Stimulated activated CD4-positive, alpha-beta T cell treated with anti-CD3 and anti-CD28 coated beads, Interleukin-1b, Interleukin-23, amount 100 ng/mL, for 24 hours (primary cell): ENCODE measurements at places on chromosomes 1 and 21.

DNA sequence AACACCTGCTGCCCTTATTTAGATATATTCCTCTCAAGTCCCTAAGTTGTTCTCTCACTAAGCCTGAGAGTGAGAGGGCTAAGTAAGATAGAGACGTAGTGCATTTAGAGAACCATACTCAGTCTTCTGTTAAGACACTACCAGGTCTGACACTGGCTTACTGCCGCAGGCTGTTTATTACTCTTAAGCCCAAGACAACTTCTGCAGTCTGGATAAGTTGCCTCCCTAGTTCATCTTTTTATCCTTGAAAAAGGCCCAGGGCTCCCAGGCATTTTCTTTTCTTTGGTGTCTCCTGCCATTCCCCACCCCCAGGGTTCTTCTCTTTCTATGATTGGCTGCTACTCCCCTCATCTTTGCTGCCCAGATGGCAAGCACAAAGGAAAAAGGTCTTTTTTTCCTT, 38.7 kb downstream of the CACHD1 start:
- DNase-seq = no peak

- DNase-seq = no peak
These were observed 1180.3 kb upstream of the B3GALT2 start for GRCh38 chr1:194366705-194367104.

- DNase-seq = no peak
These were observed 1.2 kb downstream of the GBP6 start for GRCh38 chr1:89364954-89365550.

DNA sequence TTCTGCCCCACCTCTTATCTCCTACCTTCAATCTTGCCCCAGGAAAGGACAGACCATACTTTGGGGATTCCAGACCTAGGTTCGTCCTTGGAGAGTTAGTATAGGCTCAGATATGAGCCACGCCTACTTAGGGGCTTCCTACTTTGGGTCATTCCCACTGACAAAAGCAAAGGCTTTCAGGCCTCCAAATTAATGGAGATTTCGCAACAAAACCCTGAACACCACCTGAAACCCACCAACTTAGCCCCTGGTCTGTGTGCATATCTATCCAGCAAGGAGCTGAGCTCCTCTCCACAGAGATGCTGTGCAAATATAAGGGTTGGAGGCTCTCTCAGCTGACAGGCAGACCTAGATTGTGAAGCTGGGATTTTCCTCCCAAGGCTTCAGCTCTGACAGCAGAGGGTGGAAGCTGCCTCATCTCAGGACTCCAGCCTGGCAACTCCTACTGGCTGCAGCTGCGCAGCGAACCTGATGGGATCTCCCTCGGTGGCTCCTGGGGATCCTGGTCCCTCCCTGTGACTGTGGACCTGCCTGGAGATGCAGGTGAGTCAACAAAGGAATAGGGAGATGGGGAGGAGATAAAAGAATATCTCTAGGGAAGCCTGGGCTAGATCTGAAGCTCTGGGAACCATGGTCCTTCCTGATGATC, 2.1 kb downstream of the MPL start:
- DNase-seq = no peak

- no peak for DNase-seq
These were observed 69.2 kb downstream of the NOS1AP start for GRCh38 chr1:162138599-162139181.

DNA sequence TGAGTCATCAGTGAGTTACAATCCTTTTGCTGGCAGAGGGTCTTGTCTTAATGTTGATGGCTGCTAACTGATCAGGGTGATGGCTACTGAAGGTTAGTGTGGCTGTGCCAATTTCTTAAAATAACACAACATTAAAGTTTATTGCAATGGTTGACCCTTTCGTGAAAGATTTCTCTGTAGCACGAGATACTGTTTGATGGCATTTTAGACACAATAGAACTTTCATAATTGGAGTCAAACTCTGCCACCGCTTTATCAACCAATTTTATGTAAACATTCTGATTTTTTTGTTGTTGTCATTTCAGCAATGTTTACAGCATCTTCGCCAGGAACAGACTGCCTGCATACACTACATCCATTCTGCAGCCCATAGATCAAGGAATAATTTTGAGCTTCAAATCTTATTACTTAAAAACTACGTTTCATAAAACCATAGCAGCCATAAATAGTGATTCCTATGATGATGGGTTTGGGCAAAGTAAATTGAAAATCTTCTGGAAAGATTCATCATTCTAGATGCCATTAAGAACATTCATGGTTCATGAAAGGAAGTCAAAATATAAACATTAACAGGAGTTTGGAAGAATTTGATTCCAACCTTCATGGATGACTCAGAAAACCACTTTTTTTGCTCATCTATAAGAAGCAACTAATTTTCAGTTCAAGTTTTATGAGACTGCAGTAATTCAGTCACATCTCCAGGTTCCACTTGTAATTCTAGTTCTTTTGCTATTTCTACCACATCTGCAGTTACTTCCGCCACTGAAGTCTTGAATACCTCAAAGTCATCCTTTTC, 85.9 kb downstream of the TYW3 start:
- DNase-seq = no peak

DNA sequence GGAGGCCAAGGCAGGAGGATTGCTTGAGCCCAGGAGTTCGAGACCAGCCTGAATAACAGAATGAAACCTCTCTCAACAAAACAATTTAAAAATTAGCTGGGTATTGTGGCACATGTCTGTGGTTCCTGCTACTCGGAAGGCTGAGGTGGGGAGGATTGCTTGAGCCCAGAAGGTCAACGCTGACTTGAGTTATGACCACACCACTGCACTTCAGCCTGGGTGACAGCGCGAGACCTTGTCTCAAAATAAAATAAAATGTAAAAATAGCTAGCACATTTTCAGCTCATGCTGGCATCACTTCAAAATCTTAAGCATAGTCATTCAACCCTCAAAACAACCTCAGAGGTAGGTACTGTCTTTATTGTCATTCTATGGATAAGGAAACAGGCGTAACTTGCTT, 6.4 kb downstream of the JAK1 start:
- no peak for DNase-seq

DNA sequence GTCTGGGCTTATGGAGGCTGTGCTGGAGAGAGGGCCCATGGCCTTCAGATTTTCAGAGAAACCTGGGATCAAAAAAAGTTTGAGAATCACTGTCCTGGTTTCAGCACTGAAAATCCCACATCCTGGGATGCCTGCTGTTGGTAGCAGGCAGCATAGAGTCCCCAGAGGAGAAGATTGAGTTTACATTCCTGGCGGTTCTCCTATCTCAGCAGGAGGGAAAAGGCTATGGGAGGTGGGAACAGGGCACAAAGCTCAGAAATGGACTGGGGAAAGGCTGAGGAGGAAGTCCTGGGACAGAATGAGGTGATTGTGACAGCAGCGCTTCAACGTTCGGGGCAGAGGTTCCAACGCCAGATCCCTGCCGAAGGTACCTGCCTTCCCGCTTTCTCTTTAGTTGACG, 103.4 kb downstream of the ETS2 start:
- DNase-seq = no peak

DNA sequence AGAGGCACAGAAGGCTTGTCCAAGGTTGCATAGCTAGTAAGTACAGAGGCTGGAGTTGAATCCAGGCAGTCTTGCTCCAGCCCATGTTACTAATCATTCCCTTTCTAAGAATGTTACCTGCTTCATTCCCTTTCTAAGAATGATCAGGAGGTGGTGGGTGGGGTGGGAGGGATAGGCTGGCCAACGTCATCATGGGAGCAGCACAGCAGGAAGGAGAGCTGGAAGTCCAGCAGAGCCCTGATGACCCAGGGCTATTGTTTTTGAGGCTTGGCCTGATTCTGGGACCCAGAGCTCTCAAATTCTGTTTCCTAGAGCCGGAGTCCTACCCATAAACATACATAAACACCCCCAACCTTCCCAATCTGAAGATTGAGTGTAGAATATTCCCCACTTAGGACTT, 11.8 kb upstream of the CSF1 start:
- DNase-seq = no peak

GRCh38 chr1:48044311-48044710, 47.1 kb upstream of the TRABD2B start:
- DNase-seq = no peak

GRCh38 chr1:53616511-53616910, 122.5 kb downstream of the GLIS1 start:
- no peak for DNase-seq

- no peak for DNase-seq
These were observed 137.6 kb downstream of the RGS7 start for GRCh38 chr1:241219449-241219848.

- DNase-seq = no peak
These were observed 46.3 kb downstream of the DOP1B start for GRCh38 chr21:36202726-36203602.

DNA sequence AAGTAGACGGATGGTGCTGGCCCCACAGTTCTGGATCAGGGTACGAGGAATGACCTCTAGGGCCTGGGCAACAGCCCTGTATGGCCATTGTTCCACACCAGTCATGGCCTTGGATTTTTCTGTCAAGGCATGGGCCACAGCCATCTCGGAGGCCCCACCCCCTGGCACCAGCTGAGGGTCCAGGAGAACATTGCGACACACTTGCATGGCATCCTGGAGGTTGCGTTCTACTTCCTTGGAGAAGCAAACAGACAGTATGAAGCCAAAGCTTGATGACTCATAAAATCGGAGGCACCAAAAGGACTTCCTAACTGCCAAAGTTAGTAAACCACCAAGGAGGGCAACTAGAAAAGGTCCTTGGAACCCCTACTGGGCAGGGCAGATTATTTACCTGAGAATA, 11.9 kb upstream of the VHLL start:
- DNase-seq = no peak

GRCh38 chr1:229470406-229471043, 36.6 kb upstream of the ACTA1 start:
- DNase-seq = no peak

- DNase-seq = no peak
These were observed 8.3 kb upstream of the C8B start for GRCh38 chr1:56973923-56974742.

- no peak for DNase-seq
These were observed 45.5 kb upstream of the LRIG2 start for GRCh38 chr1:113027449-113027848.

DNA sequence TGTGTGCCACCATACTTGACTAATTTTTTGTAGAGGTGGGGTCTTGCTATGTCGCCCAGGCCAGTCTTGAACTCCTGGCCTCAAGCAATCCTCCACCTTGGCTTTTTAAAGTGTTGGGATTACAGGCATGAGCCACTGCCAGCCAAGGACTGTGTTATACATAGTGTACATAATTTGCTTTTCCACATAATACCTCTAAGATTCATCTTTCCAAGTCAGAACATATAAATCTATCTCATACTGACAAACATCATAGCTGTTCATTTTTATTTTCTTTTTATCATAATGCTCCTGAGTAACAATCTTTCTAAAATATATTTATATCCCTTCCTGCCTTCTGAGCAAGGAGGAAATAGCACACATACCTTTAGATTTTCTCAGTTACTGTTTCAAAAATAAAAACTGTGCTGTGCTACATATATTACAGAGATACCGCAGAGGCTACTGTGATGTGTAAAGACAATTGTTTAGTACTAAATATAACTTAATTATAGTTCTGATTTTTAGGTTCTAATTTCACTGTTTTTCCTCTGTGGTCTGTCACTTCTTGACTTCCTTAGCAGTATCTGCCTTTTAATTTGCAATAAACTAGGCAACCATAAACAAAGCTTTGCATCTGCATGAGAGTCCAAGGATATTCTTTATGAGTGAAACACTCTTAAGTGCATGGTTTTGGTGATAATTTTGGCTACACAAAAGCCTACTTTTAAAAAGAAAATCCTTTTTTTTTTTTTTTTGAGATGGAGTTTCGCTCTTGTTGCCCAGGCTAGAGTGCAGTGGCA, 59.3 kb downstream of the EYA3 start:
- no peak for DNase-seq

- DNase-seq = no peak
These were observed 153.0 kb upstream of the B3GALT2 start for GRCh38 chr1:193339401-193339800.

GRCh38 chr1:21298981-21299391, 8.7 kb upstream of the ECE1 start:
- DNase-seq = no peak

GRCh38 chr1:157984469-157984868, 9.0 kb upstream of the KIRREL1 start:
- no peak for DNase-seq

- DNase-seq = no peak
These were observed 269.7 kb downstream of the DYRK1A start for GRCh38 chr21:37636152-37636860.

- no peak for DNase-seq
These were observed 1022.0 kb downstream of the NCAM2 start for GRCh38 chr21:22020221-22020620.

- DNase-seq = no peak
These were observed 230.4 kb downstream of the KCNT2 start for GRCh38 chr1:196377811-196378210.

DNA sequence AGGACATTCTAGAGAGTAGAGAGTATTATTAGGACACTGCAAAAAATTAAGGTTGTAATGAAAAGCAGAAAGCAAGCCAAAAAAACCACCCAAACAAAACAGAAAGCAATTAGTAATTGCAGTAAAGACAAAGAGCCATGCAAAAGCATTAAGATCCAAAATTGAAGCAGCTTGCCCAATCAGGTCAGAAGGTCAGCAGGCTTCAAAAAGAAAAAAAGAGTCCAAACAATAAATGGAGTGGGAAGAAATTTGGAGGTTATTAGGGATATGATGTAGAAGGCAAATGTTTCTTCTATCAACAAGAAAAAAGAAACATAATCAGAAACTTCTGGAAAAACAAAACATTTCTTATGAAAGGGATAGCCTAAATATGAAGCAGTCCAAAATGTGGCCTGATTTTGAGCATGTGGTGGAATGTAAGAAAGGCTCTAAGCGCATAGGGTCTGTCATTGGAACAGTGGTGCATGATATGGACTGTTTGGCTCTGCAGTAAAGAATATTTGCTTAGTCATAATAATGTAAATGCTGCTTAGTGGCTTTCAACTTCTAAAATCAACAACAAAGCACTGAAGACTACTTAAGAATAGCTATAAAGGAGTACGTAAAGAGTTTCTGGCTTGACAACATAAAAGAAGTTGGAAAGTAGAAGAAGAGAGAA, 4.8 kb downstream of the STUM start:
- no peak for DNase-seq

- no peak for DNase-seq
These were observed 221.8 kb upstream of the JUN start for GRCh38 chr1:59005491-59006288.

GRCh38 chr21:25845729-25846256, 111.0 kb downstream of the GABPA start:
- DNase-seq = no peak

- no peak for DNase-seq
These were observed 150.5 kb downstream of the RPS6KC1 start for GRCh38 chr1:213201380-213202155.

GRCh38 chr1:25039229-25039628, 109.2 kb upstream of the RUNX3 start:
- DNase-seq = no peak

DNA sequence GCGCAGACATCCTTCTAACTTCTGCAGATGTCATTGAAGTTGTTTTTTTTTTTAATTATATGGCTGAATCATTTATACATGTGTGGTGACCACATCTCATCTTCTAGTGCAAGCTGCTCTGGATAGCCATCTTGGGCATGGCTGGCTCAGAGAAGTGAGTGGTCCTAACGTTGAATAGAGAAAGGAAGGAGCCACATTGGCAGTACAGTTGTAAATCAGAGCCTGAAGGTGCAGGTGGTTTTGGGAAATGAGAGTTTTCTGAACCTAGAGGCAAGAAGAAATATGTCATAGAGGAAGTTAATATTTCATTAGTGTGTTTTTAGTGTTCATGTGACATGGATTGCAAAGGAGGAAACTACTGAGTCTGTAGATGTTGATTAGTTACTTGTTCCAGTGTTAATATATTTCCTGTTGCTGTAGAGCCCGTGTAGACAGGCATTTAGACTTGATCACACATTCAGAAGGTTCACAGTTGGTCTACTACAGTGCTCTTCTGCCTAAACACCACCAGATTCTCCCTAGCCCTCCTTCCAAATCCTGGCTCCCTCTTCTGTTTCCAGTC, 163.7 kb downstream of the ROR1 start:
- DNase-seq = no peak
